H54 (cell line): ENCODE measurements at places on chromosomes 13 and 19.
A peak's percentile ranks its signal among the peaks of the same experiment; 100 is the strongest.

GRCh38 chr13:52850396-52851136 lies 2.1 kb upstream of the PCDH8 start:
- peak; percentile 31 for DNase-seq

DNA sequence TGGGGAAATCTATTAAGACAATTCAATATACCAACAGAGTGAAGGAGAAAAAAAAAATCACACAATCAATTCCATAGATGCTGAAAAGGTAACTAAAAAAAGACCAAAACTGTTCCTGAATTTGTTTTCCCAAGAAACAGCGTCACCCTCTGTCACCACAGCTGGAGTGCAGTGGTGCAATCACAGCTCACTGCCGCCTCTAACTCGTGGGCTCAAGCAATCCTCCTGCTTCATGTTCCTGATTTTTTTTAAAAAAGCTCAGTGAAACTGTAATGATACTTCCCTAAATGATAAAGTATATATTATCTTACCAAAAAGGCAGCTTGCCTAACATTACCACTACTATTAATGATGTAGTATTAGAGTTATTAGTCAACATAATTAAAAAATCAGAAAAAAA lies 19.6 kb upstream of the ZFP14 start:
- DNase-seq, result no peak

GRCh38 chr13:102845289-102845629 lies 573 bp upstream of the ERCC5 start:
- no peak for DNase-seq

- DNase-seq, result no peak
Observed at GRCh38 chr13:24339937-24340607, 30.7 kb downstream of the C1QTNF9 start.

GRCh38 chr19:31390711-31391110 lies 41.5 kb upstream of the TSHZ3 start:
- DNase-seq, result no peak

GRCh38 chr13:99960663-99961311 lies 10.8 kb downstream of the ZIC5 start:
- DNase-seq, result no peak

GRCh38 chr19:1859331-1859781 lies 4.0 kb downstream of the KLF16 start:
- no peak for DNase-seq

DNA sequence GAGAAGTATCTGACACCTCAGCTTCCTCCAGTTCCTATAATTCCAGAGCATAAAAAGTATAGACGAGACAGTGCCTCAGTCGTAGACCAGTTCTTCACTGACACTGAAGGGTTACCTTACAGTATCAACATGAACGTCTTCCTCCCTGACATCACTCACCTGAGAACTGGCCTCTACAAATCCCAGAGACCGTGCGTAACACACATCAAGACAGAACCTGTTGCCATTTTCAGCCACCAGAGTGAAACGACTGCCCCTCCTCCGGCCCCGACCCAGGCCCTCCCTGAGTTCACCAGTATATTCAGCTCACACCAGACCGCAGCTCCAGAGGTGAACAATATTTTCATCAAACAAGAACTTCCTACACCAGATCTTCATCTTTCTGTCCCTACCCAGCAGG lies 3.1 kb downstream of the KLF5 start:
- DNase-seq, result no peak

- no peak for DNase-seq
Observed at GRCh38 chr13:77022341-77022740, 4.6 kb downstream of the FBXL3 start.

DNA sequence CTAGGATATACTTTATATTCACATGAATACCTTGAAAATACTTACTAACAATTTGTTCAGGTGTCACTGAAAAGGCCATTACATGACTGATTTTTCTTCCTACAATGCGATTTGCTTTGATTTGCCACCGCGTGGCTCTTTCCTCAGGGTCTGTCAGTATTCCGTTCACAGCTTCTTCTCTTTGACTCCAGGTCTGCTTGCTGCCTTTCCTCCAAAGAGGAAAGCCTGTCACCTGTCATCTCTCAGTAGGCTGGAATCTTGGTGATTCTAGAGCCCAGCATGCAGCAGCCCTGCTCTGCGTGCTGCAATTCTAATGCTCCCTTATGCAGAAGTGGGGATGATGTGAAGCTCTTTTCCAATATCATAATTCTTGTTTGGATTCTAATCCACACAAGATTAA lies 33.6 kb upstream of the SIAH3 start:
- DNase-seq, result no peak

DNA sequence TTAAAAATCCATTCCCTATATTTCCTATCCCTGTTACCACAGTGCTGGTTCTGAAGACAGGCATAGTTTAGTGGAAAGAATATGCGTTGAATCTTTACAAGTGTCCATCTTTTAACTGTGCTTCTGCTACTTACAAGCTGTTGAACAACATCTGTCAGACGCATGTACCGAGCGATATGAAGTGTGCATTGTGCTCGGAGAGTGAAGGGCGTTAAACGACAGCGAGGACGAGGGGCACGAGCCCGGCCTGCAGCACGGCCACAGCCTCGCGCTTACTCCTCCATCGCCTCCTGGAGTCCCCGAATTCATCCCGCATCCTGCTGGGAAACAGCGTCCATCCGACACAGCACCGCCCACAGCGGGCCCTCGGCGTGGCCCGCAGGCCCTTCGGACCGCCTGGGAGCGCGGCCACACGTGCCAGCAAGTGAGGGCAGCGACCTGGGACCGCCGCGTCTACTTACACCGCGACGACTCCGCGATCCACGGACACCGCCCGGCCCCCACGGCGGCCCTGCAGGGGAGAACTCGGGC lies 514 bp downstream of the PCID2 start:
- peak; percentile 60 for DNase-seq

DNA sequence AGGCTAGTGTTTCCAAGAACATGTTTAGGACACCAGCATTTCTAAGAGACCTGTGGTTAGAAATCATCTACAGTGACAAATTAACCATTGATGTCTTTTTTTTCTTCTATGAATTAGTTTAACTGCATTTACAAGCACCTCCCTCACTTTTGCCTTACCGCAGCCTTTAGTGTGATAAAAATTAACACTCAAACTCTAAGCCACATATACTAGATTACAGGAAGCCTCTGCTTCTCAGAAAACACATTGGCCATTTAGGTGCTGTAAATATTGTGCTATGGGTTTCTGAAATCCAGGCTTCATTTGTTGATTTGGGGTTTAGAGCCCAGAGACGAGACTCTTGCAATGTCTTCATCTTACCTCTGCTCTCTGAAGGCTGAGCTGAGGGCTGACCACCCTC lies 34.6 kb upstream of the OLFM4 start:
- no peak for DNase-seq

GRCh38 chr19:30349131-30349730 lies 23.0 kb upstream of the ZNF536 start:
- no peak for DNase-seq

- no peak for DNase-seq
Observed at GRCh38 chr19:4709440-4710280, 14.0 kb downstream of the DPP9 start.

DNA sequence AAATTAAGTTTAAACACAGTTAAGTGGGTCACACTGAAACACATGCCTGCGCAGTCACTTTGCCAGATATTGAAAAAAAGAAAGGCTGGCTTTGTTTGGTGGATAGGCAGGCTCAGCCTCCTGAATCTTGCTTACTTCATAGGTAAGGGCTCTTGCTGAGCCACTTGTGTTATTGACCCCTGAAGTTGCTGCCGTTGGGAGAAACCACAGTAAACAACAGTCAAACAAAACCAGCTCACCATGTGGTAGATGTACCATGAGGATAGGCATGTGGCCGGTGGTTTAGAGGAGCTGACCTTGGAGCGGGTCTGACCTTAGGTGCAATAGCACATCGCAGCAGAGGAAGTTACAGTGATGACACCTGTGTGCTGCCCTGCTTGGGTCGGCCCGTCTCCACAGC lies 52.2 kb downstream of the SPATA13 start:
- no peak for DNase-seq

DNA sequence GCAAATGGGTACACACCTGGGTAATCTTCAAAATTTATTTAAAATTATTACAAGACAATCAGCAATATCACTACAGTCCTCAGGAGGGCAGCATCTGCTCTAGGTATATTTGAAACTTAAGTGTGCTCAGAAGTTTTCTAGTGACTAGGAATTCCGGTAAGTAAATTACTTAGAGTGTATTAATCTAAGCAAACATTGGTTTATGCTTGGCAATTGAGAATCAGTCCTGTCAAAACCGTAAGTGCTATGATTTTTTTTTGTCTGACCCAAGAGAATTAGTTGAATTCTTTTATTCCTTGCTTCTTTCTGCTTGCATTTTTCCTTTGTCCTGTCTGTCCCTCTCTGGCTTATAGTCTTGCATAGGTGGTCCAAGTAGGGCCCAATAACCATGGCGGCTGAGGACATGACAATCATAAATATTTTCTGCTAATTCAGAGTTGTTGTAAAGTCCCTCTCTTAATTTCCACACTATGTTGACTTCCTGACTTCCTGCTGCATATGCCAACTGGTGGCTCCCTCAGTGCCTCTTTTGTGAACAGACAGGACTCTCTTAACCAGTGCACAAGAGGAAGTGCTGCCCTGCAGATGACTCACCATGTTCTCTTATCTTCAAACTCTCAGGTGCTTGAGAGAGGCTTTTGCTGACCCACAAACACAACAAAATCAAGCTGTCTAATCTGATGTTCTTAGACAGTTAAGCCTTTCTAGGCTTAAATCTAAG lies 82.2 kb downstream of the SLAIN1 start:
- DNase-seq, result no peak

DNA sequence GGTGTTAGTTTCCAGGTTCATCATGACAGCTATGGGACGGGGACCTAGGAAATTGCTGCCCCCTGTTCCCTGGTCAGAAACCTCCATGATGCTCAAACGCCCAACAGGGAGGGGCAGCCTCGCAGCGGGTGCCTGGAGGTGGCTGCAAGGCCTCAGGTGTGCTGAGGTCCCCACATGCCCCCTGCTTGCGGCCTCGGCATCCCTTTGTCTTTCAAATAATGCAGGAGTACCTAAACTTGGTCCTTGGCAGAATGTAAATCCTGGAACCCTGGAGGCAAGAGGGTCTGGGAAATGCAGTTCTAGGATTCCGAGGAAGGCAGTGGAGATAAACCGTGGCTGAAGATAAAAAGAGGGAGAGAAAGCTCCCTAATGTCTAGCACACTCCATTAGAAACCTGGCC lies 52.4 kb downstream of the SKA3 start:
- no peak for DNase-seq

DNA sequence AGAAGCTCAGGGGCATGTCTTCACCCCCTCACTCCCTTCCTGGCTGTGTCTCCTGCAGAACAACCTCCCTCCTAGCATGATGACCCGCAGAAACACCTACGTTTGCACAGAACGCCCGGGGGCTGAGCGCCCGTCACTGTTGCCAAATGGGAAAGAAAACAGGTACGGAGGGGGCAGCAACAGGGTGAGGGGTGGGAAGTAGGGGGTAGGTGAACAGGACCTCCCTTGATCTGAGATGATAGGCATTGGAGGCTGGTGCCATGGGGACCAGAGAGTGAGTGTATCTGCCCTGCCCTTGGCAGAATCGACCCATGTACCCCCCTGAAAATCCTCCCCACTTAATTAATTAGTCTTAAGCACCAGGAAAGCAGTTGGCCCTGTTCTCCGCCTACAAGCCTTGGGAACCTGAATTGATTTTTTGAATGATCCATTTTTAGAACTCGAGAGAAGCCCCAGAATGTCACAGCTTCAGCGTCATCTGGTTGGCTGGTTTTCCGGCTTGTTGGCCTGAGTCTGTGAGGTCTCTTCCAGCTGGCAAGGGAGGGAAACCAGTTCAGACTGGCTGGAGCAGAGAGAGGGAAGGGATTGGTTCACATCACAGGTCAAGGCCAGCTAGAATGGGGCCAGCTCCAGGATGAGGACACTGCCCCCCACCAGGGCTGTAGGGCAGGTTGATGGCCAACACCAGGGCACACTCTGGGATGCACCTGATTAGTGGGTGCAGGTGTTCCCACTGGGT lies 28.2 kb downstream of the CKM start:
- DNase-seq, result no peak
